Activated CD4-positive, alpha-beta memory T cell treated with anti-CD3 and anti-CD28 coated beads, Interleukin-2, amount 10 ng/mL, durations not matched to agents 7 days and 5 days (primary cell): ENCODE measurements at places on chromosomes 3 and 15. TPM values are rescaled to one million over a fixed set of nuclear protein-coding genes. Genes with fewer than 3 reads are reported as not detected.

The PPM1L gene
- total RNA-seq = 5.9 TPM

The COL6A6 gene
- total RNA-seq = not detected

The ITPKA gene
- total RNA-seq = 0.48 TPM

- H3K27me3 ChIP-seq = peaks cover 15% of the 10 kb centered on the region
- no peak overlapping the region for H3K27ac ChIP-seq
- DNase-seq = no peak
- no peak overlapping the region for H3K4me3 ChIP-seq
- no peaks in the 10 kb centered on the region for H3K4me1 ChIP-seq
- H3K36me3 ChIP-seq = no peaks in the 10 kb centered on the region
These were observed 7.4 kb upstream of the CCDC33 start for GRCh38 chr15:74228723-74229081.

- H3K4me3 ChIP-seq = no peak overlapping the region
- H3K4me1 ChIP-seq = peaks cover 17% of the 10 kb centered on the region
- peaks cover 43% of the 10 kb centered on the region for H3K27me3 ChIP-seq
- no peak overlapping the region for H3K27ac ChIP-seq
- no peaks in the 10 kb centered on the region for H3K36me3 ChIP-seq
These were observed 6.0 kb upstream of the PLCB2 start for GRCh38 chr15:40313531-40314398.

DNA sequence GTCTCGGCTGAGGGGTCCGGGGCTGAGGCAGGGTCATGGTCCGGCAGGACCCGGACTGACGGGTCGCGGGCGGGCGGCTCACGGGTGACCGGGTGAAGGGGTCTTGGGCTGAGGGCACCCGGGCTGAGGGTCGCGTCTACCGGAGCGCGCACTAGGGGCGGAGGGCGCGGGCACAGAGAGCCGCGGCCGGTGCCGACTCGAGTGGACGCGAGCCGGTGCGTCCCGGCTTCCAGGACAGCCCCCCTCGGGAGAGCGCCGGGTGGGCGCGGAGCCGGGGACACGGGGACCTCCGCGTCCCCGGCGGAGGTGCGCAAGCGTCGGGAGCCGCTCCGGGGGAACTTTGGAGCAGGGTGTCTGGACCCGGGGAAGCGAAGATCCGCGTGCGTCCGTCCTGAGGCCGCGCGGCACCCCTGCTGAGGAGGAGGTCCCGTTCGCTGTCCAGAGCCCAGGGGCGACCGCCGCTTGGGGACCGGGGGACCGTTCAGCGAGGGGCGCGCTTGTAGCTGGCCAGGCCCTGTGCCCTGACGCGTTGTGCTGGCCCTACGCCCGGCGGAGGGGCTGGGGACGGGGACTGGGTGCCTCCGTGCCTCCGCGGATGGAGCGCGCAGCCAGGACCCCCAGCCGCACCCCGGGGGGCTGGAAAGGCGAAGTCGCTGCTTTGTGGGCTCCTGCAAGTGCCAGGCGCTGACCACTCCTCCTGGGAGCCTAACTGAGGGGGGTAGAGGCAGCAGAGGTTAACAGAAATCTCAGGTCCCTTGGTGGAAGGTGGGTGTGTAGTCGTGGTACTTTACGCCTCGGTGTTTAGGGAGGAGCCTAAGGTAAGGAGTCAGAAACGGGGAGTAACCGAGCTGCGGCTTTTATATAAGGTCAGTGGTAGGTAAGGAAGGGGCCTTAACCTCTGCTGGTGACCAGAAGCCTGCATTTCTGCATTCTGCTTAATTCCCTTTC lies at the start of gene PPARG:
PPARG (plus strand) TSS at position 889 of the 948 bp plus-strand sequence. CDS start 90,642 bp downstream, outside the sequence.
- peaks cover 38% of the 10 kb centered on the region for H3K27me3 ChIP-seq
- H3K4me1 ChIP-seq = peaks cover 10% of the 10 kb centered on the region
- H3K4me3 ChIP-seq = peak within 1 kb of the TSS; percentile 45
- H3K27ac ChIP-seq = no peak within 1 kb of the TSS
- H3K36me3 ChIP-seq = no peaks in the 10 kb centered on the region
- no peak for DNase-seq
